ENCODE measurements at places on chromosomes 7 and 10.

DNA sequence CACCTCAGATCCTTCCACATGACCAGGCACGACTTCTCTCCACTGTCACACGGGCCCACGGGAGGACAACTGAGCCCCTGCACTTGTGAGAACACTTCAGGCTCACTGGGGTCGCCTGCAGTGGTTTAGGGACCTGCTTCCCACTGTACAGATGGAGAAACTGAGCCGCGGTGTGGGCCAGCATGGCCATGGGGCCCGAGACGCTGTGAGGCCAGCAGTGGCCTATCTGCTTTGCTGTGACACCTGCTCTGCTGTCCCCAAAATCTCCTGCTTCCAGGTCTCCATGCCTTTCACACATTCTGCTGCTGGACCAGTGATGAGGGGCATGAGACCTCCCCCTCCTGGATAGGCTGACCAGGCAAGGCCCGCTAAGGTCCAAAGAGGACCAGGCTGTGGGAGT is 75.8 kb upstream of the PAX2 start:
- DNase-seq: no peak

- no peak for DNase-seq
These were observed 271.9 kb upstream of the DGKB start for GRCh38 chr7:15174485-15174884.

- no peak for DNase-seq
These were observed 22.0 kb upstream of the HGF start for GRCh38 chr7:81791568-81792518.

DNA sequence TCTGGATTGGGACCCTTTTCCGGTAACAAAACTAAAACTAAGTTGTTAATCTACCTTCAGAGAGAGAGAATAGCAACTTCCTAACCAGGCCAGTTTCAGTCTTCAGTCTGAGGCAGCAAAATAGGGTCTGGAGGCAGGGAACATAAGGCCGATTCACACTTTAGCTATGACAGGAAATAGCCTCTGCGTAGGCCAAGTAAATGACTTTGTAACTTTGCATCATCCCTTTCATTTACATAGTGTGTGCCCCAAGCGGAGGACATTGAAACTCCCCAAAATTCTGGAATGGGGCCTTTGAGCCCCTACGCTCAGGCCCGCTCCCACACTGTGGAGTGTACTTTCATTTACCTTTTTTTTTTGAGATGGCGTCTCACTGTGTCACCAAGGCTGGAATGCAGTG is 1.7 kb upstream of the UPP1 start:
- no peak for DNase-seq

GRCh38 chr10:2731940-2732339 is 335.4 kb upstream of the PFKP start:
- no peak for DNase-seq

GRCh38 chr7:35700865-35701264 is 5.9 kb upstream of the HERPUD2 start:
- DNase-seq: no peak

- DNase-seq: no peak
These were observed 47.8 kb downstream of the BRI3 start for GRCh38 chr7:98329100-98329790.

DNA sequence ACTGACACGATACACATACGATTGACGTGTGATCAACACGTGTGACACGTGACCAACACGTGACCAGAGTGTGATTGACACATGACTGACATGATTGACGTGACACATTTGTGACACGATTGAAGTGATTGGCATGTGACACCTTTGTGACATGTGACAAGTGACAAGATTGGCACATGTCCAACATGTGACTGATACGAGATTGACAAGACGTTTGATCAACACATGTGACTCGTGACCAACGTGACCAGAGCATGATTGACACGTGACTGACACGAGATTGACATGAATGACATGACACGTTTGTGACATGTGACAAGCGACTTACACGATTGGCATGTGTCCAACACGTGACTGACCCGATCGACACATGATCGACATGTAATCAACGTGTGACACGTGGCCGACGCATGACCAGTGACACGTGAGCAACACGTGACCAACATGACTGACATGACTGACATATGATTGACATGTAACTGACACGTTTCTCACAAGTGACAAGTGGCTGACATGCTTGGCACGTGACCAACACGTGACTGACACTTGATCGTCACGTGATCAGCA is 22.0 kb downstream of the CRPPA start:
- DNase-seq: no peak

GRCh38 chr7:43648473-43649406 is 65.8 kb downstream of the STK17A start:
- no peak for DNase-seq

DNA sequence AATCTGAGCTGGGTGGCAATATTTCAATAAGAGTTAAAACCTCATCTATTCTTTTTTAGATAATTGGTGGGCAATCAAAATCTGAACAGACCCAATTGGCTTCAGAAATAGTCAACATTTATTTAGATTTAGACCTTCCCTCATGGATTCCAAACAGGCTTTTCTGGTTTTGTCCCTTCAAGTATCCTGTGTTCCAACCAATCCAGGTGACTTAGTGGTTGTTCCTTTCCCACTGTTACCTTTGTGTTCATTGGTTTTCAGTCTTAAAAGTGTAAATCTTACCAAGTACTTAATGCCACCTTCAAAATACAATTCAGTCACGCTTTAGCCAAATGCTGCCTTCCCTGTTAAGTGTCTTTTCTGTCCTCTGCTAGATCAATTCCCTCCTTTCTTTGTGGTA is 85.9 kb downstream of the AHR start:
- no peak for DNase-seq

DNA sequence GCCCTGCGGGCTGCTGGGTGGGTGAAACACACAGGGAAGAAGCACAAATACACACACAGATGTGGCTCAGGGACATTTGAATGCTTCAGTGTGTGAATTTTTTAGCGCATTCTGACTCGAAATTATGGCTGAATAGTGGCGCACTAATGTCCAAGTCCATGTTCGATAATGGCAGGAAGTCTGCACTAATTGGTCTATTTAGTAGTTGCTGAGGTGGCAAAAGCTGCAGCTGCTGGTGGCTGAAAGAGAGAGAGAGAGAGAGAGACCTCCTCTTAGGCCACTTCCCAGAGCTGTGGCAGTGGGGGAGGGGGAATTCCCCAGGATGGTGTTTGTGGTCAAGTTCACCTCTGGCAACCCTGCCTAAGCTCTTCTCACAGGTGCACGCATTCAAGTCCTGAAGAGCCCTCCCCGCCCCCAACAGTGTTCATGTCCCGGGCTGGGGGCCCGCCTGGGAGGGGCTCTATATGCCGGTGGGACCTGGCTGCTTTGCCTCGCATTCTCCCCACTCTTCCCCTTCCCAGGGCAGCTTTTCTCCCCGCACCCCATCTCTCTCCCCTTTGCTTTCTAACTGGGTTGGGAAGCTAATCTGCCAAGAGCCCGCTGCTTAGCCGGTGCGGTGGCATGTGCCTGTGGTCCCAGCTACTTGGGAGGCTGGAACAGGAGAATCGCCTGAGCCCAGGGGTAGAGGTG is 6.0 kb upstream of the MNX1 start:
- no peak for DNase-seq

DNA sequence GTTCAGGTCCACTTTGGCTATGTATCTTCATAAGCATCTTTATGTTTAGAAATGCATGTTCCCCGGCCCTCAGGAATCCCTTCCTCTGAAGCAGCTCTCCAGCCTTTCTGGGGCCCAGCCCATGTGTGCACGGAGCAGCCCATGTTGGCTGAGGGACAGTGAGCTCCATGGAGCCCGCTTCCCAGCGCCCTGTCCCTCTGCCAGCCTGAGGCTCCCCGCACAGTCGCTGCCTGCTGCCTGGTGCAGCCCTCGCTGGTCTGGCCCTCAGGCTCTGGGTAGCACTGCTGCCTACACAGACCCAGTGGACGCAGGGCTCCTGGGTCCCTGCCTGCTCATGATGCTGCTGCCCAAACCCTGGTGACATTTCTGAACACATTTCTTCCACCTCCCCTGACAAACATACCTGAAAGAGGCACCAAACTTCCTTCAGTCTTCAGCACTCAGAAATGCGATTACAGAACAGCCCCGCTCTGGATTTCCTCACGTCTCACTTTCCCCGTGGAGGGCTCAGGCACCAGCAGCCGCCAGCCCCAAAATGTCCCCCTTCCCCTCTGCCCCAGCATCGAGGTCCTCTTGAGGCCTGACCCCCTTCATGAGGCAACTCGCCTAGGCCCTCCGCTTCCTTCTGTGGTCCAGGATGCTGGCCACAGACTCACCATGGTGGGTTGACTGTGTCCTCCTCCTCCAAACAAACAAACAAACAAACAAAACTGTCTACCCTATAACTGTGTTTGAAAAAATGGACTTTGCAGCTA is 5.0 kb upstream of the TCERG1L start:
- no peak for DNase-seq
